ENCODE measurements at places on chromosomes 5 and 9.
A peak's percentile ranks its signal among the peaks of the same experiment; 100 is the strongest.

- no peak for DNase-seq
Measured at GRCh38 chr5:72829707-72830106, 13.2 kb downstream of the TNPO1 start.

DNA sequence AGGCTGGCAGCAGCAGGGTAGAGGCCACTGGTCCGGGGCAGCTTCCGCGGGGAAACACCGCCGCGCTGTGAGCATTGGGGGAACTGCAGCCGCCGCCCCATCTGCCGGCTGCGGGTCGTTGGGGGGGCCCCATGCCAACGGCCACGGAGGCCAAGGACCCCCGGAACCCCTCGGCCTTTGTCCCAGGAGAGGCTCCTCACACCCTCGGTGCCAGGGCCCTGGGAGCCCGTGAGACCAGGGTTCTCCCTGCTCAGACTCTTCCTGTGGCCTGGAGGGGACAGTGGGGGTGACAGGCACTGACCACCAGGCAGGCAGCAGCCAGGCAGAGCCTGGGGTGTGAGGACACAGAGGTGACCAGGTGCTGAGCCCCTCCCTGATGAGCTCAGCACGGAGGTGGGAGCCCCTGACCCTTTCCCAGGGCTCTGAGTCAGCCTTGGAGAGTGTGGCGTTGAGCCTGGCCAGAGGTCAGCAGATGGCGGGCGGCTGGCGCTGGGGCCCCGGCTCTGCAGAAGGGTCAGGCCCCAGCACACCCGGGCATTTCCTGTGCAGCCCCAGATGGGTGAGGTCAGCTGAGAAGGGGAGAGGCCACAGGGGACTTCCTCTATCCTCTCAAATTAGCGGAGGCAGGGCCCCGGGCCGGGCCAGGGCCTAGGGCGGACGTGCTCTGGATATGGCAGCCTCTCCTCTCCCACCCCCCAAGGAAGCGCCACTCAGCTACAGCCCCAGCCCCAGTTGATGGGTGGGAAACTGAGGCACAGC, 17.9 kb upstream of the EGFL7 start:
- DNase-seq: peak; percentile 85

DNA sequence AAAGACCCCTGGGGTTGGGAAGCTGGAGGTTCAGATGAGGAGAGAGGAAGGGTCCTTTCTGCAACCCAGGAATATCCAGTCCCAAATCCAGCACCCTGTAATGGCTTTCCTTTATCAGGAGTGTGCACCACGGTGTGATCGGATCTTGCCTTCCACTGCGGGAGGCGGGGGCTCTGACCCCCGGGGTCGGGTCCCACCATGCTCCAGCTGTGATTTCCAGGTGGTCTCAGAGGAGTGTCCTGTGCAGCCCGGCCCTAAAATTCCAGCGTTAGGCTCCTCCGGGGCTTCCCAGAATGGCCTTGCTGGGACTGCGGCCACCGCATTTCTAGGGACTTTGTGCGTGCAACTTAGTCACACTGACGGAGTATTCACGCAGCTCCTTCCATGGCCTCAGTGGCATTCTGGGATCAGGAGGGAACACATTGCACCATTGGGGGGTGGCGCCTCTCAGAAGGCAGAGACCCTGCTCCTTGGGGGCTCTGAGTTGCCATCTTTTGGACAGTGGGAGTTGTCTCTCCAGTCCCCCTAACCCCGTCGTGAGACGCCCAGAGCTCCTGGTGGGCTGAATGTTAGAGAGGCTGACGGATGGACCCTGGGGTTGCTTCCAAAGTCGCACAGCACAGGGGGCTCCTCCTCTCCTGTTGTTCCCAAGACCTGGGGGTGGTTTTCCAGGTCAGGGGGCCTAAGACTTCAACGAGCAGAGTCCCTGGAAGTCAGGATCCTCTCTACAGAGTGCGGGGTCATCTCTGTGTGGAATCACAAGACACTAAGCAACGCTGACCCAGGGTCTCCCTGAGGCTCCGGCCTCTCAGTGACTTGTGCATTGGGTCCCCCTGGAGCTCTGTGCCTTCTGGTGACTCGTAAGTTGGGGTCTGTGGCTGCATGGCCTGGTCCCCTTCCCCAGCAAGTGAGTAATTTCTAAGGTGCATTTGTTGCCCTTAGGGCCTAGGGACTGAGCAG, 42.7 kb upstream of the IRX4 start:
- no peak for DNase-seq

DNA sequence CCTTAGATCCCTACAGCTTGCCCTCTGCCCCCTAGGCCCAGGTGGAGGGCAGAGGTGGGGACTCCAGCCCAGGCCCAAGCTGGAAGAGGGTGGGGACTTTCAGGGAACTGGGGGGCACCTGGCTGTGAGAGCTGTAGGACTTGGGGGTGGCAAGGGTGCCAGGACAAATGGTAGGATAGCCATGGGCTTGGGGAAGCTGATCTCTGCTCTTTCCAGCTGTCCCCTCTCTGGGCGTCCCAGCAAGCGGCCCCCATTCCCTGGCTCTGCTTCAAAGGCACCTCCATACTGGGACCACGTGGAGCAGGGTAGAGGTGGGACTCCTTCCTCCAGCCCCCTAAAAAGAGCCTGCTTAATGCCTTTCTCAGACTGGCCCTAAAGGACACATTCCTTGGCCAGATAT, 385 bp downstream of the LTC4S start:
- DNase-seq: no peak

GRCh38 chr5:168992687-168993086, 308.3 kb downstream of the SLIT3 start:
- DNase-seq: no peak
